ENCODE measurements at places on chromosomes 4 and X. TPM values are rescaled to one million over a fixed set of nuclear protein-coding genes. Genes with fewer than 3 reads are reported as not detected.

DNA sequence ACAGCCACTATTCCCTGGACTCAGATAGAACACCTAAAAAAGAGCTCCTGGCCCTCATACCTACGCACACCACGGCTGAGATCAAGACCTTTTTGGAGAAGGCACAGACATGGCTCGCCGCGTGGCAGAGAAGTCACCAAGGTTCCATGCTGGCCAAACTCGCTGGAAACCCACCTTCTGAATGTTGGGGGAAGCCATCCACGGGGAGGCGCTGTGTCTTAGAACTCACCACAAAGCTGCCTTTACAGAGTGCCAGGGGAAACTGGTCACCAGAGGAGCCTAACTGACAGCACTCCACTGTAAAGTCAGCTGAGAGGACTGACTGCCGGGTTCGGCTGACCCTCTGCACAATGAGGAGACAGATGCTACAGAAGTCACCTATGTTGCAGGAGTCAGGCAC, 97.9 kb downstream of the NEUROG2 start:
- no peak for DNase-seq

DNA sequence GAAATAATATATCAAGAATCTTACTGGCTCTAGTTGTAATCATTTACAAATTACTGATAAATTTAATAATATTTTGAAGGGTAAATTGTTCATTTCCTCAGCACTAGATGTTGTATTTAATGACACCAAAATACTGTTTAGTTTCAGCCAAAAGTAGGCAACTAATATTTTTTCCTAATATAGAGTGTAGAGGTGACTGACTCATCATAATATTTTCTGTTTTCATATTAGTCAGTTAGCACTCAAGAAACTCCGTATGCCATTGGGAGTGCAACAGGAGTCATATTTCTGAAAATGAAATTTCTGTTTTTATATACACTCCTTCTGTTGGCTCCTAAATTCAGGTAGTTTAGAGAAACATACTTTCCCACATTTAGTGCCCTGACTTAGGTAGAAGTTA, 36.6 kb upstream of the PTPN13 start:
- DNase-seq, result no peak

GRCh38 chr4:171794528-171794927, 18.7 kb upstream of the GALNTL6 start:
- DNase-seq, result no peak

GRCh38 chrX:39445336-39445735, 644.1 kb downstream of the MID1IP1 start:
- DNase-seq, result no peak

- DNase-seq, result peak; percentile 65
Observed at GRCh38 chr4:3225936-3226335, 23.0 kb upstream of the MSANTD1 start.

DNA sequence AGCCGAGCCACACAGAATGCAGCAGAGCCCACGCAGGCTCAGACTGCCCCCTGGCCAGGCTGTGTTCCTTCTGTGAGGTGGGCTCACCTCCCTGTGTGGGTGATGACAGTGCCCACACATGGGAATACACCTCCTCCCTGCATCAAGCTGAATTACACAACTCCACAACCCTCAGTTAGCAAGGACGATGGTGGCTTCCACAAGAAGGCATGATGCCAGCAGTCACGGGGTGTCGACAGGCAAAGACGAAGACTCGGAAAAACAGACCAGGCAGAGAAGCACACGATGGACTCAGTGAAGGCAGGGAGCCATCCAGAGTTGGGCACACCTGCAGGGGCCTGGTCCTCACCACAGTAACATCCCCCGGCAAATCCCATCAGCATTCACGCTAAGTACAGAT, 12.1 kb downstream of the LETM1 start:
- no peak for DNase-seq

GRCh38 chr4:138960175-138960710, 55.3 kb upstream of the NOCT start:
- no peak for DNase-seq

PAGE2B gene
- total RNA-seq, result not detected

GRCh38 chr4:5638976-5639375, 69.4 kb downstream of the EVC2 start:
- no peak for DNase-seq

SHISA3 gene
- 3.7 TPM for total RNA-seq

DNA sequence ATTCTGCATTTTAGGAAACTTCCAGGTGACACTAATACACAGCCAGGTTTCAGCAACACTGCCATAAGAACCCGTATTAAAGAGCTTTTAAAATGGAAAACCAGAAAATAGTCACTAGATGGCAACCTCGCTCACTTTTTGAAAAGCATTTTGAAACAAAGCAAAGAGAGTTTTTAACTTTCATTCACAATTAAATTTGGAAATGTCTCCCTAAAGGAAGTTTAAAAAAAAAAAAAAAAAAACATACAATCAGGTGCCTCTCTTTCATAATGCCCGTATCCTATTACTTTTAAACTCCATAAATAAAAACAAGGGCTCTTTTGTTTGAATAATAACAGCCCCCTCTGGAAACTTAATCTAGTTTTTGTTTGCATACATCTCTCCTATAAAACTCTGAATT, 20.3 kb downstream of the MEPE start:
- DNase-seq, result no peak

ETDA gene
- total RNA-seq, result not detected

MUC7 gene
- not detected for total RNA-seq

GRCh38 chrX:148555101-148555500, 54.7 kb downstream of the AFF2 start:
- DNase-seq, result no peak

NUDT11 gene
- total RNA-seq, result 0.53 TPM

PPP1R2C gene
- total RNA-seq, result not detected

DNA sequence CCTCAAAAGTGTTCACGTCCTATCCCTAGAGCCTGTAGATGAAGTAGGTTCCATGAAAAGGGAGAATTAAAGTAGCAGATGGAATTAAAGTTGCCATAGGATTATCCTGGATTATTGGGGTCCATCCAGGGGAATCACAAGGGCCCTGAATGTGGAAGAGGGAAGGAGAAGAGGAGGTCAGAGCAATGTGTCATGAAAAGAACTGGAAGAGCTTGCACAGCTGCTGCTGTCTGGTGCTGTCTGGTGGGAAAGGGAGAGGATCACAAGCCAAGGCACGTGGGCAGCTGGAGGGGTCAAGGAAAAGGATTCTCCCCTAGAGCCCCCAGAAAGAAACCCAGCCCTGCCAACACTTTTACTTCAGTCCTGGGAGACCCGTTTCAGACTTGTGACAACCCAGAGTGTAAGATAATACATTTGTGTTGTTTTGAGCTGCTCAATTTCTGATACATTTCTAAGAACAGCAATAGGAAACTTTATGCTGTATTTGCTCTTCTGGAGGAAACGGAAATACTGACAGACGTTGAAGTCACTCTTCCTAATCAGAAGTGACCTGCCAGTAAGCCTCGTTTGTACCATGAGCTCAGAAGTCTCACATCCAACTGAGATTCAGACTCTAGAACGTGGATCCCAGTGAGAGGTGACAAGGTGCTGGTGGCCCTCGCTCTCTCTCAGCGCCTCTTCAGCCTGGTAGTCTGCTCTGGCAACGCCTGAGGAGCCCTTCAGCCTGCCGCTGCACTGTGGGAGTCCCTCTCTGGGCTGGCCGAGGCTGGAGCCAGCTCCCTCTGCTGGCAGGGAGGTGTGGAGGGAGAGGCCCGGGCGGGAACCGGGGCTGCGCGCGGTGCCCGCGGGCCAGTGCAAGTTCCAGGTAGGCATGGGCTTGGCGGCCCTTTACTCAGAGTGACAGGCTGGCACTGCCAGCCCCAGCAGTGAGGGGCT, 34.7 kb upstream of the ENPP6 start:
- DNase-seq, result no peak

DNA sequence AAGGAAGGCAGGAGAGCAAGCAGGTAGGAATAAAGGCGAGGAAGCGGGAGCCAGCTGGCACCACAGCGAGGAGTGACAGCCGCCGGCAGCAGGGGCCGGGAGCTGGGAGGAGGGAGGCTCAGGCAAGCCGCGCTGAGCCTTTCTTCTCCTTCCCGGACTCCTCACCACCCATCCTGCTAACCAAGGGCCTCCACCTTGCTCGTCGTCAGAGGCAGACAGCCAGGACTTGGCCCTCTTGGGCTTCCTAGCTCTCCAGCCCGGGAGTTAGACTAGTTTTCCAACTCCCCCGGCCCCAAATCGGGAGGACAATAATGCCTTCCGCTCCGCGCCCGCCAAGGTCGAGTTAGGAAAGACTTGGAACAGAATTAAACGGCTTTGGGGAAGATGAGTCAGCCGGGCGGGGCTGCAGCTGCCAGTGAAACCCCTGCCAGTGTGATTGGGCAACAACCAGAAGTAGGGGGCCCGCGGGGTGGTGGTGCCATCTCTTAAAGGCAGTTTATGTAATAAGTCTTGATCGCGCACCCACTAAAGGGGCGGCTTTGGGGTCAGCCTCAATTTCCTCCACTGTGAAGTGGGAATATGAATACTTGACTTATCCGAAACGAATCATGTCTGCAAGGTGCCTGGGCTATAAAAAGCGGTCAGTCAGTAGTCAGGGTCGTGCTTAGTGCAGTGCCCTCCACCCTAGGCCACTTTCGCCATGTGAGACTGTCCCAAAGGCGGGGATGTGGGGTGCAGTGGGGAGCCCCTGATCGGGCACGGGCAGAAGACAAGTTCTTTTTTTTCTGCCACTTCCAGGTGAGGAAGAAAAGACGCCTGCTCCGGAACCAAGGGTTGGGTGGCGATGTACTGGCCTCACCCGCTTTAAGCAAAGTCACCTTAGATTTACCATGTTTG, 6.7 kb upstream of the HSD17B10 start:
- DNase-seq, result peak; percentile 63

DNA sequence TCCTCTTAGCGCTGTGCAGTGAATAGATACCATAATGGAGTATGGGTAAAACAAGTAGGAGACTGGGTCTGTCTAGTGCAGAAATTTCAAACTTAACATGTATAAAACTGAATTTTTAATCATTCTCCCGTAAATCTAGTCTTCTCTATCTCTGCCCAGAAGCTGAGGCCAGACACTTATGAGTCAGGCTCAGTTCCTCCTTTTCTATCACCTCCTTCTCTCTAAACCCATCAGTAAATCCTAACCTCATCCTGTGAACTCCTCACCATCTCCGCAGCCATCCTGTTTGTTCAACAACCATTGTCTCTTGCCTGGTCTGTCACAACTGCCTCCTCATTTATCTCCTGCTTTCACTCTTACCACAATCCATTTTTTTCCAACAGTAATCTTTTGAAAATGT, 19.8 kb upstream of the SGMS2 start:
- DNase-seq, result no peak

NPFFR2 gene
- not detected for total RNA-seq

NEUROG2 gene
- not detected for total RNA-seq

DNA sequence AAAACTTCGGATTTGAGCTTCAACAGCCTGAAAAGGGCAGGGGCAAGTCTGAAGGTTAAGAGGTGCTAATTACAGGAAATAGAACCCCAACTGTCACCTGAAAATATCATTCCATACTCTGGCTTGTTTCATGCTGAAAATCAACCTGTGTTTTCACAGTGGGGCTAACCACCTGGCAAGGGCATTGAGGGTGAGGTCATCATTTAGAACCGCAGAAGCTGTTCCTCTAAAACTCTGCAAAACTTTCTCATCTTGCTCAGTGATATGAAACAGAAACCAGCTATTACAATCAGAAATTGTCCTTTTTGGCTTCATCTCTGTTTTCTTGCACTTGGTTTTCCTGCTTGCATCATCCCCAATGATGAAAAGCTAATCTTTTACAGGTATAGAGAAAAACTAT, 247.6 kb downstream of the DCLK2 start:
- DNase-seq, result no peak

POU4F2 gene
- total RNA-seq, result not detected

DNA sequence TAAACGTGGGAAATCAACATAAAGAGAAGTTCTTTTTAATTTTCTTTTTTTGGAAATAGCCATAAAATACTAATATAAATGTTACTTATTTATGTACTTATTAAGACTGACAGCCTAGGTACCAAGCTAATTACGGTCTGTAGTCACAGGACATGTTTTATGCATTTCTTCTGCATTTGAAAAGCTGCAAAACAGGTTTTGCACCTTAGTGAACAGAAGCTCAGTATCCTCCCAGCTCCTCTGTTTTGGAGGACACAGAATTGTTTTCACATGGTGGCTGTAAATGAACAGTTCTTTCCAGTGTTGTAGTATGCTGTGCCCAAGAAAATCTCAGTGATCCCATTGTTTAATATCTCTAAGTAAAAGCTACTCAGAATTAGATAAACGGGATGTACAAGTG, 1788.0 kb upstream of the TENM3 start:
- no peak for DNase-seq

ALB gene
- 2.3 TPM for total RNA-seq

DNA sequence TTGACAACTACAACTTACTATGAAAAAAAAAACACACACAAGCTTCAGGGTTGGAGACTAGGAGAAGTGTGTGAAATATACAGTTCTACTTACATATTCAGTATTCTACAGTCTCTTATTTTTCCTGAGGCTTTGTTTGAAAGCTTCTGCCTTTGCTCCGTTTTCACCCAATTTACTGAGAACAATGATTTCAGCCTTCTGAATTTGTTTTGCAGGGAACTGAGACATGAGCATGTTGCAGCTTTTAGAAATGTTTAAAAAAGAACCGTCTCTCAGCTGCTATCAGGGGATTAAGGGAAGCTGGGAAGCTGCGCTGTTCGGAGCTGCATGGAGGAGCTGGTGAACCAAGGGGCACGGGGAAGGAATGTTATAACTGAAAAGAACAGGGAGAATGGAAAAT, 85.7 kb downstream of the QDPR start:
- DNase-seq, result no peak

DNA sequence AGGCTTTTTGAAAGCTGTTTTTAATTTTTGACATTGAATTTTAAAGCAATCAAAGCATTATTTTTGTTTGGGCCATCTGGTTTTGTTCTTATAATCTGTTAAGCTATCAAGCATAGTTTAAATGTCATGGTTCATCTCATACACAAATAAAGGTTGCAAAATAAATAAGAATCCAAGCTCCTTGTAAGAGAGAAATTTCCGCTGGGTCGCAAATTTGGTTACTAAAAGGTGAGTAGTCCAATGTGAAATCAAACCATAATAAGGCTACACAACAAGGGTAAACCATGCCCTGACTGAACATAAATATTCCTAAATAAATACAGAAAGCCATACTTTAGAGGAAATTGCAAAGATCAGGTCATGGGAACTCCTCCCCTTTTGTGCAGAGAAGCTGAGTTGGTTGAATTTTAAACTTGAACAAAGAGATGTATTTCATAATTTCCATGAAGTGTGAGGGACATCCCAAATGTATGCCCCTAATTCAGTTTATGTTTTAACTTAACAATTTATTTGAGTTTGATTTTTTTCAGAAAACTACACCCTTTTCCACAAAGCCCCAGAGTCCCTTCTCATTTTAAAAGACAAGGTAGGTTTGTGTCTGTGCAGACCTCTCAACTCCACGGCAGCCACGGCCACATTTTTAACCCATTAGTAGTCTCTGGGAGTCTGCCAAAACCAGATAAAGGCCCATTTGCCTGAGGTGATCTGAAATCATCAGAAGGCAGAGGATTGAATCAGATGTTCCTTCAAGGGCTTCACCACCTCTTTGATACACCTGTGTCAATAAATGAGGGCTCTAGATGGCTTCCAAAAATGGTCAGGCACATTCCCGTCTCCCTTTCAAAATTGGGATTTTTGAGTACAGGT, 85.2 kb downstream of the PLAC1 start:
- no peak for DNase-seq

- no peak for DNase-seq
Observed at GRCh38 chr4:101174679-101175345, 172.5 kb downstream of the PPP3CA start.

DIPK2B gene
- 14.4 TPM for total RNA-seq

GRCh38 chr4:153916273-153916755, 127.4 kb upstream of the SFRP2 start:
- DNase-seq, result no peak

GRCh38 chr4:176422001-176422400, 102.2 kb downstream of the SPCS3 start:
- no peak for DNase-seq

Data from lower lobe of right lung (tissue), 2 donors.